Metanephros (tissue), 2 donors: ENCODE measurements at places on chromosomes 7 and 10. TPM values are rescaled to one million over a fixed set of nuclear protein-coding genes. Genes with fewer than 3 reads are reported as not detected.

CPA2 gene
- 0.18 TPM for total RNA-seq

OR2A42 gene
- total RNA-seq, result 0.06 TPM

MYL10 gene
- 8.8 TPM for total RNA-seq

ATG9B gene
- 0.70 TPM for total RNA-seq

SEMA3D gene
- 26.0 TPM for total RNA-seq

OPN4 gene
- total RNA-seq, result not detected

POU6F2 gene
- 0.29 TPM for total RNA-seq

EPHA1 gene
- 11.1 TPM for total RNA-seq

SFTPA1 gene
- 0.88 TPM for total RNA-seq

DNAJC12 gene
- 4.1 TPM for total RNA-seq

C7orf57 gene
- 0.29 TPM for total RNA-seq

PLA2G12B gene
- 1.6 TPM for total RNA-seq

FBXL13 gene
- 3.2 TPM for total RNA-seq

TDRD1 gene
- 0.06 TPM for total RNA-seq

CFAP58 gene
- 0.35 TPM for total RNA-seq

TMEM270 gene
- total RNA-seq, result not detected

NKX2-3 gene
- not detected for total RNA-seq

SH2D4B gene
- 0.12 TPM for total RNA-seq

ERVW-1 gene
- total RNA-seq, result not detected

ZNF316 gene
- total RNA-seq, result 31.5 TPM

OR2A14 gene
- total RNA-seq, result not detected

FGF8 gene
- total RNA-seq, result 5.8 TPM

GPR146 gene
- 13.1 TPM for total RNA-seq

SORBS1 gene
- total RNA-seq, result 45.0 TPM

ZNF680 gene
- total RNA-seq, result 19.4 TPM

OPN1SW gene
- total RNA-seq, result not detected

ANXA8 gene
- total RNA-seq, result 0.18 TPM

BTBD16 gene
- 0.41 TPM for total RNA-seq

CPXM2 gene
- 9.5 TPM for total RNA-seq

STRA8 gene
- total RNA-seq, result 0.23 TPM

ABCA13 gene
- 3.8 TPM for total RNA-seq

TEX36 gene
- total RNA-seq, result not detected

ACTA2 gene
- total RNA-seq, result 220 TPM

EPO gene
- total RNA-seq, result not detected

CYP3A7 gene
- 0.35 TPM for total RNA-seq

CC2D2B gene
- 3.8 TPM for total RNA-seq

C10orf53 gene
- total RNA-seq, result not detected

WEE2 gene
- 0.23 TPM for total RNA-seq

PNLIPRP3 gene
- total RNA-seq, result not detected
